ENCODE measurements at places on chromosomes 3 and 15.

DNA sequence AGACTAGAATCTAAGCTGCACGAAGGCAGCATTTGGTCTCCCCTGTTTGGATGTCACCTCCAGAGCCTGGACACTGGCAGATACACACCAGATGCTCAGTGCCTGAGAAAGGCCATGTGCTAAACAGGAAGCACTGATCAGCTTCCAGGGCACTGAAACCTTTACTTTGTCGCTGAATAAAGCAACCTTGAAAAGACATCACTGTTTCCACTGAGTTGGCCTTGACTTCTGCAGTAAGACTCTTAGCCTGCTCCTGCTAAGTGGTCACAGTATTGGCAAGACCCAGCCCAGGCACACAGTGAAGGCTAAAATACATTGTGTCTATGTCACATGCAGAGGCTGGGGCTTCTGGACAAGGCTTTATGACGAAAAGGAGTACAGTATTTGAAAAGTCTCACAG lies 104.3 kb upstream of the ICE2 start:
- DNase-seq: no peak

DNA sequence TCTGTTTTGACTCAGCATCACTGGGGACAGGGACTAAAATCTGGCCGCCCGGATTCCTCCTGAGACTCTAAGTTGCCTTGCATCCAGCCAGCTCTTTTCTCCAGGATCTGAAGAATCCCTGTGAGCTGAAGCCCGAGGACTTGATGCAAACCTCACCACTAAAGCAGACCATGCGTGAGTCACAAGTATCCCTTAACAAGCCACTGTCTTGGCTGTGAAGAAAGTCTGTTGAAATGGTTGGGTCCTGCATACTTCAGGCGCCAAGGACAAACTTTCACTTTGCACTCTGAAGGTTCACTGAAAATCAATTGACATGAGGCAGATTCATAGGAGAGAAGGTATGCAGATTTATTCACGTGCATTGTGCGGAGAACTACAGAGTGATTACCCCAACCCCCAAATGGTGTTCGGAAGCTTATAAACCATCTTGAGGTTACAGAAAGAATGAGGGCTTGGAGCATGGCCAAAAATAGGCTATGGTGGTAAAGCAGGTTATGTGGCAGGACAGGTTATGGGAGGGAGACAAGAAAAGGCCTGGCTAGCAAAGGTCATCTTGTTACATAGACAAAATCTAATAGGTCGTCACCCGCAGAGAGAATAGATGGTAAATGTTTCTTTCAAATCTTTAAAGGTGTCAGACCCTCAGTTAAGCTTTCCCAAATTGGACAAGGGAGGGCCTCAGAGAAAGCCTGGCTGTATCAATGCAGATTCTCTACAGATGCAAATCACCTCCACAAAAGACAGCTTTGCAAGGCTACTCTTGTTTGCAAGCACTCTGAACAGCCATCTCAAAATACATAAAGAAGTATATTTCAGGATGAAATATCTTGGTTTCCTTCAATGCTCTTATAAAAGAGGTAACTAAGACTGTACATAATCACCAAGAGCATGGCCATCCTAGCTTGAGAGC lies 126.3 kb upstream of the PLAAT1 start:
- no peak for DNase-seq

DNA sequence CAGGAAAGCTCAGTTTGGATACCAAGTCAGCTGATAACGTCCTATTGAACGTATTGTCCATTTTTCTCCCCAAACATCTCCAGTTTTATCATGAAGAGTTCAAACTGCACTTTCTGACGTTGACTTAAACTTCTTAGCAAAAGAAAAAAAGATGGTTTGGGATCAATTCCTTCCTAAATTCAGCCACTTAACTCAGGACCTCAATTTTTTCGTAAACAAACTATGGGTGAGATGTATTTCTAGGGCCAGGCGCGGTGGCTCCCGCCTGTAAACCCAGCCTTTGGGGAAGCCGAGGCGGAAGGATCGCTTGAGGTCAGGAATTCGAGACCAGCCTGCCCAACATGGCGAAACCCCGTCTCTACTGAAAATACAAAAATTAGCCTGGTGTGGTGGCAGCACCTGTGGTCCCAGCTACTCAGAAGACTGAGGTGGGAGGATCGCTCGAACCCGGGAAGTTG lies 464 bp upstream of the MRPS25 start:
- DNase-seq: no peak

DNA sequence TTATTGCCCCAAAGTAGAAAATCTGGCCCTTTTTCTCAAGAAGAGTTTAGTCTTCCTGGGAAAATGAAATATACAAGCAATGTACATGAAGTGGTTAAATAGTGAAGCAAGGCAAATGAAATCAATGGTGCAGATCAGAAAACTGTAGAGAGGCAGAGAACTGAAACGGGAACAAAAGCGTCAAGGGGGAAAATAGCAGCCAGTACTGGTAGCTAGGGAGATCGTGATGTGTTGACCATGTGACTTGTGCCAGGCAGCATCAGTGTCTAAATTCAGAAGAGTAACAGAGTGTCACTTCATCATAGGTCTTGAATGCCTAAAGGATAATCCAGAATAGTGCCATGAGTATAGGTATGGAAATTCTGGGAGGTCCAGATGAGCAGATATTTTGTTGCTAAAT lies 163.1 kb downstream of the CHL1 start:
- no peak for DNase-seq

GRCh38 chr3:112637700-112638099 lies 3.2 kb downstream of the CCDC80 start:
- no peak for DNase-seq

GRCh38 chr3:44077267-44077666 lies 164.4 kb upstream of the TOPAZ1 start:
- no peak for DNase-seq

GRCh38 chr3:17195856-17196604 lies 311.3 kb downstream of the PLCL2 start:
- DNase-seq: no peak

GRCh38 chr15:95087253-95087609 lies 855.9 kb downstream of the MCTP2 start:
- no peak for DNase-seq

- no peak for DNase-seq
Measured at GRCh38 chr15:93088981-93089726, at the start of gene RGMA. RGMA (minus strand) TSS chr15:93089211; CDS start chr15:93088932, 279 bp downstream.

GRCh38 chr3:99957151-99957796 lies 139.6 kb downstream of the CMSS1 start:
- DNase-seq: no peak

DNA sequence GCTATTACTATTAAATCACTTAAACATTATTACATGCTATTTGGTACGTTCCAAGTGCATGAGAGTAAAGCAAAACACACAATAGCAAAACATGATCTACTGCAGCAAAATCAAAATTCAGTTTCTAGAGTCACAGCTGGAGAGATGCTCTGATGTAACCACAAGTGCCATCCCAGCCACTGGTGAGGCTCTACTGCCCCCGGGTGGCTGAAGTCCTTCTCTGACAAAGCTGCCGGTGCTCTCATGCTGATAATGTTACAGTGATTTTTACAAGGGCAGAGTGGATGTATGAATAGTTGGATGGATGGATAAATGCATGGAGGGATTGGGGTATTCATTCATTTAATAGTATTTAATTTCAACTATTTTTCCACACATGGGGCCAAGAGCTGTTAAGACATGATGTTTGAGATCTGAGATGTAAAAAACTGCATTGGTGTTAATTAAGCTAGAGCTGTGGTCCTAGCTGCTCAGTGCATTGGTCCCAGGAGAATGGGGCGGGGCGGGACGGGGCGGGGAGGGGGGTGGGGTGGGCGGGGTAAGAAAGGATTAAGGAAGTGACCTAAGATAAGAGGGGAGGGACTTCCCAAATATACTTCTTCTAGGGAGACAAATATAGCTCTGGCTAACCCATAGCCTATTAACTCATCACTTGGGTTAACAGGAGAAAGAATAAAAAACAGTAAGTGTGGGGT lies 5.3 kb upstream of the SPESP1 start:
- peak; percentile 12 for DNase-seq

GRCh38 chr3:71955240-71956068 lies 170.5 kb upstream of the PROK2 start:
- no peak for DNase-seq

GRCh38 chr3:15332405-15333098 lies at the start of gene SH3BP5:
SH3BP5 (minus strand) TSS chr3:15332586; CDS start chr3:15332408, 178 bp downstream.
- DNase-seq: peak; percentile 35

- DNase-seq: no peak
Measured at GRCh38 chr3:135844386-135844785, 121.1 kb upstream of the PPP2R3A start.

GRCh38 chr3:5757213-5757804 lies 569.8 kb downstream of the EDEM1 start:
- no peak for DNase-seq

- DNase-seq: no peak
Measured at GRCh38 chr3:61980041-61980440, 393.3 kb downstream of the FEZF2 start.

DNA sequence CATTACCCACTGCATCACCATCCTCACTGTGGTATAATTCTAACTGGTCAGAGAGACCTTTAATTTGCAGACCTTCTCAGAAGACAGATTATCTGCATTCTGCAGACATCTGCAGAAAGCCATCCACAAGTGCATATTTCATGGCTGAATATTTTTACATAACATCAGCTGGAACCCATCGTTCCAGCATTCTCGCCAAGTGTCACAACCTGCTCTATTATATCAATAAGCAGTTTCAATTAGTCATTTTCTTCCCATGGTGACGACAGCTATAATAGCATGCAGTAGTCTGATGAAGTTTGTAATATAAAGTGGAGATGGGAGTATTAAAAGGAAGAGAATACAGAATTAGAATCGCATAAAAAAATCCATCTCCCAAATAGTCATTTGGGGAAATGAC lies 334.7 kb downstream of the FHIT start:
- no peak for DNase-seq

DNA sequence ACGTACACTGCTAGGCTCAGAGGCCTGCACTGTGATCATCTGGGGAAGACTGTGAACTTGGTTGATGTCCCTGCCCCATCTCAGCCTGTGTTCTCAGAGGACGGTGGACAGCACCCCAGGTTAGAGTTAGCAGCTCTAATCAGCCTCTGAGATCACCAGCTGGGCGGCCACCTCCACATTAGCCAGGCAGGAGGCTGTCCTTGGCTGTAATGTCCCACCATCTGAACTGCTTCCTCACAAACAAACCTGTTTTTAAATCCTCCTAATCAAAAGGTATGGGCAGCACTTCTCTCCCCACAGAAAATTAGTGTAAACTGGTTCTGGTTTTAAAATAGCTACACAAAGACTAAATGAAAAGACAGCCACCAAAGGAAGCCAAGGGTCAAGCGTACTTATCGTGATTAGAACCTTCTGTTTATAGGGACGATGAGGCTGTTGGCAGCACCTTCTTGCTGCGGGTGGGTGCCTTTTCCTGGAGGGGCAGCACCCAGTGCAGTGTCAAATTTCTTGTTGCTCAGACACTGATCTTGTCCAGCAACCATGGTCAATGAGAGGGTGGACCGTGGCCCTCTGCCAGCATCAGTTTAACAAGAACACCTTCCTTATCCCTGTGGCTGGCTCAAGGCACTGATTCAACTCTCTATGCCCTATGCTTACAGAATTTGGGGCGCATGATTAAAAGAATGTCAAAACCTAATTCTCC lies 24.6 kb downstream of the ACSBG1 start:
- DNase-seq: no peak

DNA sequence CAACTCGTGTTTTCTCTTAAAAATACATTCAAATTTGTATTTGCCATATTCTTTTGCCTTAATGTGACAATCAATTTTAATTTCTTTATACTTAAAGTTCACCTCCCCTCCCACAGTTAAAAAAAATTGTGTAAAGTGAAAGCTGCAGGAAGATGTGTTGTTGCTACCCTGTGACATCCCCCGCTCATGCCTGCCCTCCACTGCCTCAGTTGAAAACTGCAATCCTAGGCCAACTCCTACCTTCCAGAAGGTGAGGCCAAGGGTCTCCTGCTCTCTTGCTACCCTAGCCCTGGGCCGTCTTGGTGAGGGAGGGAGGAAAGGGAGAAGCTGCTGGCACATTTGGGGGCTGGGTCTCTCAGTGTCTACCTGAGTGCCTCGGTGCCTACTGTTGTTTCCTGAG lies 57.0 kb upstream of the CMTM7 start:
- no peak for DNase-seq

- DNase-seq: no peak
Measured at GRCh38 chr15:101000271-101000681, 81.1 kb downstream of the LRRK1 start.

GRCh38 chr3:123655400-123655799 lies 70.5 kb upstream of the HACD2 start:
- no peak for DNase-seq

GRCh38 chr3:99544786-99545281 lies 93.6 kb upstream of the COL8A1 start:
- no peak for DNase-seq

DNA sequence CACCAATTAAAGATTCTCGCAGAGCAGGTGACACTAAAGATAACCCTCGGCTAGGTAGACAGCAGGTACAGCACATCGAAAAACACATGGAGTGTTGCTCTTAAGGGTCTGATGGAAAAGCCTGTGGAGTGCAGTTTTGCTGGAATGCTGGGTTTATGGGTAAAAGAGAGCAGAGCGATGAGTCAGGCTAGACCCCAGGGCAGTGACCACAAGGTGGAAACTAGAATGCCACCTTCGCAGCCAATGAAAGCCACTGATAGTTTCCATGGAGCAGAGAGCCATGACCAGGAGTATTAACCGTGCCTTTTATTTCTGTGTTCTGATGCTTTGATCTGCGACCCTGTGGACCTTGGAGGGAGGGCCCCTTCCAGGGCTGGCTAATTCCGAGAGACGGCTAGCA lies 149.8 kb downstream of the GABRB3 start:
- no peak for DNase-seq

DNA sequence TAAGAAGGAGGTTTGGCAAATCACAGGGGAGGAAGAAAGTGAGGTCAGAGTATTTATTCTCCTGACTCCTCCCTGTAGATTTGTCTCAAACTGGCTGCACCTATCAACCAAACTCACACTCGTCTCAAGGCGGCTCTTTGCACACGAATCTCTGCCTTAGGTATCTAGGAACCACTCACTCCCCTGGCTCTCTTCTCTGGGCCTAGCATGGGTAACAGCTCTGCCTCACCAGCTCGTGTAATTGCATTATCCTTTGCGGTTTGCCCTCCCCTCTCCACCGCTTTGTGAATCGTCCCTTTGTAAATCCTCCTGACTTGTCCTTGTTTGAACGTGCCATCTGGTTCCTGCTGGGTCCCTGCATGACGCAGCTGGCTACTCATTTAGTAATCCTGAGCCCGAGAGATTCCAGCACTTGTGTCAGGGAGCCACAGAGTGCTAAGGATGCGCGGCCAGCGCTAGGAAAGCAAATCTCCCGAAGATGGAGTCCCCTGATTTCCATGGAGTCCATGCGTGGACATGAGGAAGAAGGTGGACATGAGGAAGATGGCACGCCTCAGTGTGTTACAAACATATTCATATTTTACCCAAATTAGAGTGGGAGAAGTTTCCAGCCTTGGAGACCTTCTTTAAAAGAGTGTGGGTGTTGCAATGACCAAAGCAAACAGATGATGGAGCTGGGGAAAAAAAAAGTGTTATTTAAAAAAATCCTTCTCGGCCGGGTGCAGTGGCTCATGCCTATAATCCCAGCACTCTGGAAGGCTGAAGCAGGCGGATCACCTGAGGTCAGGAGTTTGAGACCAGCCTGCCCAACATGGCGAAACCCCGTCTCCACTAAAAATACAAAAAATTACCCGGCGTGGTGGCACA lies 26.7 kb downstream of the NRROS start:
- DNase-seq: no peak

- DNase-seq: no peak
Measured at GRCh38 chr3:122406198-122406597, 9.7 kb downstream of the WDR5B start.

All from stimulated activated CD8-positive, alpha-beta memory T cell treated with anti-CD3 and anti-CD28 coated beads, Interleukin-4, amount 100 ng/mL, for 4 hours (primary cell).